ENCODE measurements at places on chromosomes 7 and 10. TPM values are rescaled to one million over a fixed set of nuclear protein-coding genes. Genes with fewer than 3 reads are reported as not detected.

The ACTR1A gene
- total RNA-seq: 76.1 TPM

The SP4 gene
- 30.9 TPM for total RNA-seq

The SLC39A12 gene
- total RNA-seq: not detected

The TAS2R5 gene
- 1.2 TPM for total RNA-seq

The SERPINE1 gene
- total RNA-seq: 0.27 TPM

The CALML3 gene
- not detected for total RNA-seq

The PPP1R9A gene
- total RNA-seq: not detected

The BMPER gene
- total RNA-seq: not detected

The ZNF736 gene
- 27.8 TPM for total RNA-seq

The CRCP gene
- total RNA-seq: 31.4 TPM

The ABCF2 gene
- 31.7 TPM for total RNA-seq

The CLDN3 gene
- not detected for total RNA-seq

The GARIN1A gene
- 0.48 TPM for total RNA-seq

The SUV39H2 gene
- total RNA-seq: 30.9 TPM

The MYH16 gene
- not detected for total RNA-seq

The PDZD7 gene
- 0.65 TPM for total RNA-seq

The WEE2 gene
- total RNA-seq: not detected

The MOGAT3 gene
- total RNA-seq: not detected

The NUTM2E gene
- 0.92 TPM for total RNA-seq

The KDM7A gene
- 13.5 TPM for total RNA-seq

The PDK4 gene
- not detected for total RNA-seq

The NCF1 gene
- 2.4 TPM for total RNA-seq

The ZNF804B gene
- not detected for total RNA-seq

The GALNT17 gene
- total RNA-seq: not detected

The GJC3 gene
- 0.48 TPM for total RNA-seq

The PNLIPRP3 gene
- total RNA-seq: not detected

The CDK14 gene
- not detected for total RNA-seq

The CUBN gene
- 2.5 TPM for total RNA-seq

The CALHM1 gene
- total RNA-seq: 0.12 TPM

The CXCL12 gene
- total RNA-seq: not detected

The CALML5 gene
- total RNA-seq: not detected

The TSPAN33 gene
- total RNA-seq: 2.8 TPM

The MRC1 gene
- not detected for total RNA-seq

The ANKRD22 gene
- 0.17 TPM for total RNA-seq

The CYP3A4 gene
- not detected for total RNA-seq

The FFAR4 gene
- total RNA-seq: not detected

The ZSWIM8 gene
- total RNA-seq: 79.2 TPM

The SPDYE9 gene
- not detected for total RNA-seq

The CRYGN gene
- total RNA-seq: 0.25 TPM

The SYCE1 gene
- total RNA-seq: 0.35 TPM

The TRIM50 gene
- total RNA-seq: not detected

The CPA5 gene
- total RNA-seq: not detected

The CTAGE4 gene
- total RNA-seq: 1.8 TPM

The DGKB gene
- total RNA-seq: not detected

The IFIT3 gene
- 51.1 TPM for total RNA-seq

The KEL gene
- total RNA-seq: 0.12 TPM

The PGAM2 gene
- total RNA-seq: not detected

The COL28A1 gene
- not detected for total RNA-seq

The TMEM270 gene
- total RNA-seq: not detected

The CFAP43 gene
- total RNA-seq: not detected

The NEBL gene
- total RNA-seq: not detected

The VIPR2 gene
- not detected for total RNA-seq

The RFC2 gene
- 52.2 TPM for total RNA-seq

All from activated CD4-positive, alpha-beta T cell treated with anti-CD3 and anti-CD28 coated beads, Interleukin-2, amount 10 ng/mL, durations not matched to agents 7 days and 5 days (primary cell).